Lung (tissue), 17 donors: ENCODE measurements at places on chromosomes 11 and 22. TPM values are rescaled to one million over a fixed set of nuclear protein-coding genes. Genes with fewer than 3 reads are reported as not detected.

GRCh38 chr22:32864041-32864440 is 62.5 kb downstream of the TIMP3 start:
- no peak for DNase-seq

- DNase-seq, result no peak
These were observed 833.8 kb downstream of the DLG2 start for GRCh38 chr11:84793318-84793717.

TUB gene
- total RNA-seq, result 23.5 TPM

DDX25 gene
- 0.18 TPM for total RNA-seq

RASSF10 gene
- total RNA-seq, result 10.0 TPM

DNA sequence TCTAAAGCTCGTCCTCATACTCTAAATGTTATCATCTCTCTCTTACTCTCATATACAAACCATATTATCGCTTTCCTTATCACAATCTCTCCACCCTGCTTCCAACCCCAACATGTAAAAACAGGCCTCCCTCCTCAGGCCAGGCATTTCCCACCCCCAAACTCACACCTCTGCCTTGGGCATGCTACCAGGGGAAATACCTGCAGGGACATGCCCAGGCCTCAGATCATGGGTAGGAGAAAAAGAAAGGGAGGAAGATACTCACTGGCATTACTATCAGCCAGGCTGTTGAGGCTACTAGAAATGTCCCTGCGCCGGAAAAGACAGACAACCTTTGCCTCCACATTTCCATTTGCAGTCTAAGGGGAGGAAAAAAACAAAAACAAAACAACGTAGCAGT is 1.8 kb downstream of the MTA2 start:
- DNase-seq, result no peak

- no peak for DNase-seq
These were observed 394.5 kb upstream of the KIRREL3 start for GRCh38 chr11:127395034-127395433.
